ENCODE measurements at places on chromosomes 16 and 17. TPM values are rescaled to one million over a fixed set of nuclear protein-coding genes. Genes with fewer than 3 reads are reported as not detected.

DNA sequence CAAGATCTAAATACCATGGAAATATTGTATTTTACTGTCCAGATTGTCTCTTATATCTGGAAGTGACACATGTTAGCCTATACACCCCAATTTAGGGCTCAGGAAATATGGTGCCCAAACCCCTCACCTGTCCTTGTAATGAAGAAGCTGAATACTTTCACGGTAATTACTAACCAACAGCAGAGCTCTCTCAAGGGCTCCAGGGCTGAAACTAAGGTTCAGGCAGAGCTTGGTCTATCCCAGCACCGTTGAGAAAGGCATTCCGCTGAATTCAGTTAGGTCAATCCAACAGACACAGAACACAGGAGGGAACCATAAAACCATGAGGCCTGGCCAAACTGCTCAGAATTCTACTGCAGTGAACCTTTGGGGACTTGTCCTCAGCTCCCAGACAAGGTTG is 14.9 kb downstream of the MYO18A start:
- DNase-seq: no peak

DNA sequence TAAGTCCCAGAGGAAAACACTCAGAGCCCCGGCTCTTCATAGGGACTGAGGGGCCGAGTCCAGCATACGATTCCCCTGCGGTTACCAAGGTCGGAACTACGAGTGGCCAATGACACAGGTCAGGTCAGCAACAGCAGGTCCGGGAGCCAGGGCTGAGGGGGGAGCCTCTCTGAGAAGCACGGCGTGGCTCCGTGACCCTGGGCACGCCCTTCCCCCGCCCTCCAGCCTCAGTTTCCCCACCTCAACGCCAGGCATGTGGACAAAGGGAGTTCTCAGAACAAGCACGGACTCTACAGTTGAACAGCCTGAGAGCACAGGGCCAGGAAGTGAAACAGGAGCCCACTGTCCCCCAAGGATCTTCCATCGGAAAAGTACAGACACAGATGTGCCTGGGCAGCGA is 25.6 kb downstream of the TPSD1 start:
- DNase-seq: no peak

SERPINF2 gene
- total RNA-seq: 68.6 TPM

GRCh38 chr16:84131117-84131516 is 13.9 kb downstream of the HSDL1 start:
- DNase-seq: no peak

- DNase-seq: peak; percentile 28
Observed at GRCh38 chr17:7478276-7479212, 887 bp downstream of the ZBTB4 start.

- DNase-seq: no peak
Observed at GRCh38 chr17:14052886-14053615, 16.3 kb upstream of the COX10 start.

GRCh38 chr17:77306048-77306789 is 165.4 kb downstream of the SEC14L1 start:
- no peak for DNase-seq

DNA sequence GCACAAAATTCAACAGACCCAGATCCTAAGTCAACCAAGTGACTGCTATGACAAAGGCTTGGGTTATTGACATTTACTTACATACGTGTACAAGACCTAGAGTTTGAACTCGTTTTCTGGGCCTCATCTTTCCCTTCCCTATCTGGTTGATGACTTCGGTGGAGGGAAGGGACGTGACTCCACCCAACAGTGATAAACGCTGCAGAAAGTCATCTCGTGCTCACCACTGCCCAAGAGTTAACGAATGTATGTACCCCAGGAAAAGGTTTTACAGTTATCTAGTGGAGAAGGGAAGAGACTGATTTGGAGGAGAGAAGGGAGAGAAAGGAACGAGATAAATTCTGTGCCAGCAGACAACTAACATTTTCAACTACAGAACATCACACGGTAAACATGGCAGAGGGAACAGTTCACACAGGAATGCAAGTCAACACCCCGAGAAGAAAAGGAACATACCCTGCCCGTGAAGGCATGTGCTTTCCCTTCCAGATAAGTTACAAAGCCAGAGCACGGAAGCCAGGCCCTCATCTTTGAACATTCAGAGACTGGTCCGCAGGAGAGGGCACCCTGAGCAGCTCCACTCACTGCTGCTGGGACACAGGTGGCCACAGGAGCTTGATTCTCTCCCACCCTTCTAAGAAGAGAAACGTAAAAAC is 13.9 kb upstream of the CYTH1 start:
- no peak for DNase-seq

MT1F gene
- total RNA-seq: 6.3 TPM

SRL gene
- total RNA-seq: 0.09 TPM

DNA sequence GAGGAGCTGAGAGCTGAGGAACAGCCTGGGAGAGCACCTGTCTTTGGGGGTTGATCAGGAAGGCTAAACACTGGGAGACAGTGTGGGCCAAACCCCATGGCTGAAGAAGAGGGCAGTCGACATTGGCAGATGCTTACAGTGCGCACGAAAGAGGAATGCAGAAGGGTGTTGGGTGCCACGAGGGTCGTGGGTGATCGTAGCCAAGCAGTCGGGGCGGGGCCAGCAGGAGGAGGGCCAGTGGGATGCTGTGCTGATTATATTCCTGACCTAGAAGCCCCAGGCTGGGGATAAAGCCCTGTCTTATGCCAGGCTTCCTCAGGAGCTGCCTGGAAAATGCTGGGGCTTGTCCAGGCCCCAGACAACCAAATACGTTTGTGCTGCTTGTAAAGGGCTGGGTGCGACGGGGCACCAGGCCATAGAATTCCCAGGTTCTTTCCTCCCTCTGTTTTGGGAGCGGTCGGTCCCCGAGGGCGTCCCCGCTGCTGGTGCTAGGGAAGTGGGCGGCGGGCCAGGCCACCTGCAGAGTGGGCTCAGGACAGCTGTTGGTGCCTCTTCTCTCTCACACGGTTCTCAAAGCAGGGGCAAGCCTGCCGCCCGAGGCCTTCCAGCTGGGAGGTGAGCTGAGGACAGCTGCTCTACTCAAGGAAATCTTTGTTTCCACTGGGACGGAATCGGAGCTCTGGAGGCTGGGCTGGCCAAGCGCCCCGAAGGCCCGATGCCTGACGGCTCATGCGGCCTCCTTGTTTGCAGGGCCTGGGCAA is 10.0 kb downstream of the C1QTNF1 start:
- DNase-seq: no peak

DNA sequence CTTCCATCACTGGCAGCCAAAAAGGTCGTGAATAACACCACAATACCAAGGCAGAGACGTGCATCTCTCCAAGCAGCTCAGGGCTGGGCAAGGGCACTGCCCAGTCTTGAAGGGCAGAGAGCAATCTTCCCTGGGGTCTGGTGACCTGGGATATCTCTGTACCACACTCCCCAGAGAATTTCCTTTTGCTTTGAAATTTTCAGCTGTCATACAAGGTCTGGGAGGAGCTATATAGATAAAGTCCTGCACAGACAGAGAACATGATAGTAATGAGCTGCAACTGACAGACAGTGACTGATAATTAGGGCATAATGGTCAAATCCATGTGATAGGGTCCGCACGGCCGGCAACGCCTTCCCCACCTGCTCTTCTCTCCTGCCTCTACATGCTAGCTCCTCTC is 68.2 kb downstream of the DYNLRB2 start:
- DNase-seq: no peak

LIMD2 gene
- total RNA-seq: 109 TPM

MMP25 gene
- total RNA-seq: 0.13 TPM

DNA sequence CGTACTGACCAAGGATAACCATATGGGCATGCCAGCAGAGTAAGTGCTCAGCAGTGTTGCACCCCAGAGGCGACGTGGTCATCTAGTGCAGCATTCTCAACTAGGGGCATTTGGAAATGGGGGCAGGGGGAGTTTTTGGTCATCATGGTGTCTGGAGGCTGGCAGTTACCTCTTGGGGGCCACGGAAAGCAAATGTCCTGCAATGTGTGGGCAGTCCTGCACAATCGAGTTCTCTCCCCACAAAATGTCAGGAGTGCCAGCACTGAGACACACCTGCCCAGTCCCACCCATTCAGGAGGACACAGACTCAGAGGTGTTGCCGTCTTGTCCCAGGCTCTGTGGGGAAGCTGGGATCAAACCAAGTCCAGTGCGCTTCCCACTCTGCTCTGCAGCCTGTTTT is 3.0 kb downstream of the RASL10B start:
- no peak for DNase-seq

DNA sequence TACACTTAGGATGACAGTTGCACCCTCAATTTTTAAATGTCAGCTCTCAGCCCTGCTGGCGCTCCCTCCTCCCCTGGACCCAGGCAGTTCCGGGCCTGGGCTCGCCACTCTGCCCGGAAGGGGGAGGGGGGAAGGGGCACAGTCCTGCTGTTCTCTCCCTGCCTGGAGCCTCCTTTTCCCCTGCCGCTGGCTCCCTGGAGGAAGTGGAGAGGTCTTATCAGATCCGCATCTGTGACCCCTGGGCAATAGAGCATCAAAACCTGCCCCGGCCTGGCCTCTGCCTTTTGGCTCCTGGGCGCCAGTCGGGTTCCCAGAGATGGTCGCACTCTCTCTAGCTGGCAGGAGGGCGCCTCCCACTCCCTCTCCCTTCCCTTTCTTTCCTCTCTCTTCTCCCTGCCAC is 149.3 kb downstream of the IRF8 start:
- no peak for DNase-seq

KCNJ2 gene
- 2.6 TPM for total RNA-seq

DNA sequence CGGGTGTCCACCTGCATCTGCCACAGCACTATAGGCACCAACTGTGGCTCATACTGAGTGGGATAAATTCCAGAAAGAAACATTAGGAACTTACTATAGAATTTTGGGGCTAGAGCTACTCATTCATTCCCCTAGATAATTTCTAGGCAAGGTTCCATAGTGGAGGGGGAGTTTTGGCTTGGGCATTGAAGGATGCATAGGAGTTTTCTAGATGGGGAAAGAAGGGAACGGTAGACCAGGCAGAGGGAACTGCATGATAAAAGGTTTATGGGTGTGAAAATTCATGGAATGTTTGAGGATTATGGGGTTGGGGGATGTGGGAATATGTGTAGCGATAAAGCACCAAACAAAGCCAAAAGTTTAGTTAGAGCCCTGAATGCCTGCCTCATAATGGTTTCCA is 35.5 kb downstream of the IL4R start:
- no peak for DNase-seq

KIF2B gene
- total RNA-seq: not detected

GRCh38 chr17:82246365-82247181 is 17.7 kb downstream of the SLC16A3 start:
- no peak for DNase-seq

SPG7 gene
- total RNA-seq: 183 TPM

- no peak for DNase-seq
Observed at GRCh38 chr16:73122604-73123391, 74.9 kb upstream of the ZFHX3 start.

DNA sequence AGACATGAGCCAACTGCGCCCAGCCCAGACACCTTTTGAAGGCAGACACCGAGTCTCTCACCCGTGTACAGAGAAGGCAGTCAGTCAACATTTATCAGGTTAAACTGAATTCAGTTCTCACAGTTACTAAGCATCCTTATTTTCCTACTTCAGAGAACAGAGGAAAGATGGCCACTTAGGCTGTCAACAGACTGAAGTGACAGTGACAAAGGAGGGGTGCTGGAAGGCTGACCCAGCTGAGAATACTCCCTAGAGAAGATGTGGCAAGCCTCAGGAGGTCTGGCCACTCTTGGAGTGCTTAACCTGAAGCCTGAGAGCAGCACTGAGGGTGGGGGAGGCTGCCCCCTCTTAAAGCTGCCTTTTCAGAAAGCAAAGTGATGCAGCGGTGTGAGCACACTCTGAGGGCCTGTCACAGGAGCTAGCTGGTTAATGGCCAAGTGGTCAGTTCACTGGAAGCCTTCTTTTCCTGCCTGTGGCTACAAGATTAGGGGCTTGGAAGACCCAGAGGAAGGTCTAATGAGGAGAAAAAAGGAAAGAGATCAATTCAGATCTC is 51.0 kb upstream of the SREBF1 start:
- DNase-seq: no peak

DNA sequence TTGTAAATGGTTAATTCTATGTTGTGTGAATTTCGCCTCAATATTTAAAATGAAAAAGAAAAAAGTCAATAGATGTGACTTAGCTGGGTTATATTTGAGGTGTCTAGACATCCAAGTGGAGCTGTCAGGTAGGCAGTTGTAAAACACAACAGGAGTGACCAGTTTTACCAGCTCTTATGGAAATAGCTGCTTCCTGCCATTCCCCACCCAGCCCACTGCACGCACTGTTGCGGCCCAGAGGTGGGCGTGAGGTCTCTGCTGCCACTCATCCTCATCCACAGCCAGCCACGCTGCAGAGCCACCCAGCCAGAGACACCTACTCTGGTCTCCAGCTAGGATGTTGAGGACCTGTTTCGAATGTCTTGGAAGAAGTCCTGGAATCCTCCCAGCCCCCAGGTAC is 3.4 kb upstream of the CARD14 start:
- no peak for DNase-seq

GRCh38 chr17:45098869-45099616 is 33.3 kb downstream of the PLCD3 start:
- DNase-seq: peak; percentile 82

SOST gene
- total RNA-seq: 0.42 TPM

- no peak for DNase-seq
Observed at GRCh38 chr17:28622186-28622585, 8.2 kb upstream of the RSKR start.

IGSF6 gene
- not detected for total RNA-seq

Measured in progenitor cell of endocrine pancreas (in vitro differentiated cells).